ENCODE measurements at places on chromosomes 3 and 15.

- peak; percentile 75 for DNase-seq
These were observed 107.1 kb upstream of the ICE2 start for GRCh38 chr15:60585743-60586708.

GRCh38 chr15:40381818-40382529 is 547 bp upstream of the KNSTRN start:
- no peak for DNase-seq

GRCh38 chr3:13110678-13111116 is 37.5 kb upstream of the IQSEC1 start:
- DNase-seq, result peak; percentile 20

DNA sequence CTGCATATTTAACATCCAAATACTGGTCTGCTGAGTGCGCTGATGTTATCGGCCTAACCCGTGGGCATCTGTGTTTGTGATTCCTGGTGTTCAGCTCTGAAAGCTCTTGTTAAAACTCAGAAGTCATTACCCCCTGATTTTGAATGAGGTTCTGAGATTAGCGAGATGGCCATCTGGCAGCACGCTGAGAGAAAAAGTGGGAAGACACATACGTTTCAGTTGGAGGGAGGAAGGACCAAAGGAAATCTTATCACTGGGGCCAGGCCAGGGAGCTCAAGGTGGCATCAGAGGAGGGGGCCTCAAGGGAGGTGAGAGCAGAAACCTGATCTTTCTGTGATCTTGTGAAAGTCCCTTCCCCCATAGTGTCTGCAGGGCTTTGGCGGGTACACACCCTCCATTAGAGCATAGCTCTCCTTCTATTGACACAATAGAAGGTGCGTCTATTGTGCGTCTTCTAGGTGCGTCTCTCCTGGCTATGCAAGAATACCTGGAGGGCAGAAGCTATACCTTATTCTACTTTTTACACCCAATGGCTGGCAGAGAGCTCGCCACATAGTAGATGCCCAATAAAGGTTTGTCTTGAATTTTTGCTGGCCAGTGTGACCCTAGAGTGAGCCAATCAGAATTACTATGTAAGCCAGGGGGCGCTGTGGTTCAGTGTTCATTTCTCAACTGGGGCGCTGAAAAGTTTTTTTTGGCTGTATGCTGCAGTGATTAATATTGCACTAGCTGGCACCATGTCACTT is 182.4 kb downstream of the SHQ1 start:
- DNase-seq, result peak; percentile 9

GRCh38 chr3:12993517-12994356 is 79.5 kb downstream of the IQSEC1 start:
- DNase-seq, result no peak

GRCh38 chr3:167992381-167992780 is 103.3 kb downstream of the GOLIM4 start:
- DNase-seq, result no peak
